CD4-positive, alpha-beta memory T cell (primary cell): ENCODE measurements at places on chromosomes 12 and 14.

- DNase-seq: no peak
Observed at GRCh38 chr14:96297997-96298515, 42.0 kb downstream of the BDKRB1 start.

- DNase-seq: no peak
Observed at GRCh38 chr12:42410340-42410739, 84.4 kb downstream of the PPHLN1 start.

DNA sequence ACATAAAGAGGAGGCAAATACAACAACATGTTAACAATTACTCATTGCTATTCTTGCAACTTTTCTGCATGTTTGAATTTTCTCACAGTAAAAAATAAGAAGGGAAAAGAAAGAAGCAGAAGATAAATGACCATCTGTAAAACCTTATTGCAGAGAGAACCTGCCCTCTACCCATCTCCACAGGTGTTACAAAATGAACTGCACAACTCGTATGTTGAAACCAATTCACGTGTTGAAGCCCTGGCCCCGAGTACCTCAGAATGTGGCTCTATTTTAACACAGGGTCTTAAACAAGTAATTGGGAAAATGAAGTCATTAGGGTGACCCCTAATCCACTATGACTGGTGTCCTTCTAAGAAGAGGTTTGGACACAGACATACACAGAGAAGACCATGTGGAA, 39.5 kb downstream of the FOXN3 start:
- no peak for DNase-seq

- DNase-seq: no peak
Observed at GRCh38 chr12:2413999-2414792, 361.4 kb downstream of the CACNA1C start.

DNA sequence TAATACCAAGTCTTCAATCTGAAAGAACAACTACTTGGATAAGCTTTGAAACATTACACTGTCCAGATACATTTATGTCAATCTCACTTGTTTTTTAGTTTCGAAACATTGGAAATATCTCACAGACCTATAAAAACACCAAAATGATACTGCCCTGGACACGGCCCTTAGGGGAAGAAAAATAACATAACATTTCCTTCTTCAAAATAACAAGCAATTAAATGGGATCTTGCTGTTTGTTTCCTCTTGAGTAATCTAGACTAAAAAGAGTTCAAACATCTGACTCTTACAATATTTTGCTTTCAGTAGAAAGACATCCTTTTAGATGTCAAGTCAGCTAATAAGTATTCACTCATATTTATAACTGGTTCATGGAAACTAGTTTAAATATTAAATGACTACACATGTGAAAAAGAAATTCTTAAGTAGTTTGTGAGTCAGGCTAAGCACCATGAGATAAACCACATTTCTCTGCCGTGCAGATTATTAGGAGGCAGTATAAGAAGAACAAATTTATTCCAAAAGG, 87.5 kb downstream of the EPS8 start:
- DNase-seq: no peak

GRCh38 chr14:90520326-90520725, 123.5 kb downstream of the CALM1 start:
- DNase-seq: no peak

GRCh38 chr12:124744659-124745464, 118.8 kb downstream of the SCARB1 start:
- DNase-seq: no peak

DNA sequence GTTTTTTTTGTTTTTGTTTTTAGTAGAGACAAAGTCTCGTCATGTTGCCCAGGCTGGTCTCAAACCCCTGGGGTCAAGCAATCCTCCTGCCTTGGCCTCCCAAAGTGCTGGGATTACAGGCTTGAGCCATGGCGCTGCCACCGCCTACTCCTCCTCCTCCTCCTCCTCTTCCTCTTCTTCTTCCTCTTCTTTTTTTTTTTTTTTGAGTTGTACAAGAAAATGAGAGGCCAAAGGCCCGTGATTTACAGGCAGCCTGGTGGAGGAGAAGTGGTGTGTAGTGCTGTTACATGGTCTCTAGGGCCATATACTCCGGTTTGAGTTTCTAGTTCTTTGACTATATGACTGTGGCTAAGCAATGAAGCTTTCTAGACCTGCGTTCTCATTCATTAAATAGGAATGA, 29.6 kb upstream of the SPPL3 start:
- no peak for DNase-seq

DNA sequence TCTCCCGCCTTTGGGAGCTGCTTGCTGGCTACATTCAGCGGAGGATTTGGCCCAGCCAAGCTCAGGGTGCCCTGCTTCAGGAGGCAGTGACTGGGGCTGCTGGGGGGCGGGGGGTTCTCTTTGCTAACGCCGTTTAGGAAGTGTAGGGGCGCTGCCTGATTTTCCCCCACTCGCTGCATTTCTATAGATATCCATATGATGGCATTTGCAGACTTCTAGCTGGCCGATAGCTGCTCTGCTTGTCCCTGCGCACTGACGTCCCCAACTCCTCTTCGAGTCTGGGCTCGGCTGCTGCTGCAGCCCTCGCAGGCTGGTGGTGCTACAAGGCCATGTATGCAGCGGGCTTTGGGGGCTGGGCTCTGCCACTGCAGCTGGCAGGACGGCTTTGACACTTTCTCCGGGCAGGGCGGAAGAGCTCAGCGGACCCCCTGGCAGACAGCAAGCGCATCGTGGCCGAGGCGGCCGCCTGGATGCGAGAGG, 3.1 kb downstream of the LRFN5 start:
- DNase-seq: no peak

GRCh38 chr12:66925083-66925482, 246.2 kb upstream of the GRIP1 start:
- DNase-seq: no peak

GRCh38 chr14:27245947-27246346, 648.1 kb upstream of the NOVA1 start:
- DNase-seq: no peak

- DNase-seq: no peak
Observed at GRCh38 chr14:96173636-96174475, 30.8 kb upstream of the BDKRB2 start.

DNA sequence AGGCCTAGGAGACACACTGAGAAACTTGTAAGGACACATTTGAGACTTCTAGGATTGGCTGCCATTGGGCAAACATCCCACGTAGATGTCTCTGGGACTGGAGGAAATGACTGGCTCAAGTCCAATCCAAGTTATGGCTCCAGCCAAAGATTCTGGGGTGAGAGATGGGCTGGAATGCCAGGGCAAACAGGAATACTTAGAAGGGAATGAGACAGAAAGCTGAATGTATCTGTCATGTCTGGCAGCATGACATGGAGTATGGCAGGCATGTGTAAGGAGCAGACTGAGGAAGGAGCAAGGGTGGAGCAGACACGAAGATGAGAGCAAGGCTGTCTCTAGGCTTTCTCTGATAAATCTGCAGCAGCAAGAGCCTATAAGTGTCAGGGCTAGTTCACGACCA, 209.2 kb downstream of the PHLDA1 start:
- DNase-seq: no peak

DNA sequence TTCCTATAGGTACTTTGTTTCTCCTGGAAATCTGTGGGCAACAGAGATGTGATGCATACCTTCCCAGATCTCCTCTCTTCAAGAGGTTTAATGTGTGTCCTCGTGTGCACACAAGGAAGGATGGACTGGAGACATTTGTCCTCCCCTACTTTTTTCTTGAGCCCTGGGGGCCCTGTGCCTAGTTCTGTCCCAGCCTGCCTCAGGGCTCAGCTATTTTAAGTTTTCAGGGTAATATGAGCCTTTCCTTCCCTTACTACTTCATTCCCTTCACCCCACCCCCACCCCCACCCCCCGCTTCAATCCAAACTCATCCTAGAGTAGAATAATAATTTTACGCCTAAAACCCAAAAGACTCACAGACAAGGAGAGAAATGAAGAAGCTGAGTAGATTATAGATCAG, 446 bp downstream of the STAC3 start:
- no peak for DNase-seq

- DNase-seq: no peak
Observed at GRCh38 chr14:77970646-77971045, 170.7 kb downstream of the ADCK1 start.

- DNase-seq: no peak
Observed at GRCh38 chr12:5230156-5230555, 186.5 kb downstream of the KCNA5 start.

- DNase-seq: no peak
Observed at GRCh38 chr14:93104961-93105360, 10.8 kb downstream of the ITPK1 start.

DNA sequence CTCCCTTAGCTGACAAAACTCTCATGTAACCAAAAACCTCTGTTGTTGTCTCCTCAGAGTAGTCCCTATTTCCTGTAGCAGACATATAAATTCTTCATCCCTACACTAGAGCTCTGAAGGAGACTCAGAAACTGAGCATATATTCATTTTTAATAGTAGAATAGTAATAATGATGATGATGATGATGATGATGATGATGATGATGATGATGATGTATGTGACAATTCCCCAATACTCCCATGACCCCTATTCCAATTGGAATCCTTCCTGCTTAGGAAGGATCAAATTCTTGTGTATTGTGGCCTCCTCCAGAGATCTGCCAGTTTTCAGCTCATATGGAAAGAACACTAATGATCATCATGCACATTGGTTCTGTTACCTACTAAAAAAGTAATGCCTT, 26.7 kb downstream of the RASSF9 start:
- no peak for DNase-seq

DNA sequence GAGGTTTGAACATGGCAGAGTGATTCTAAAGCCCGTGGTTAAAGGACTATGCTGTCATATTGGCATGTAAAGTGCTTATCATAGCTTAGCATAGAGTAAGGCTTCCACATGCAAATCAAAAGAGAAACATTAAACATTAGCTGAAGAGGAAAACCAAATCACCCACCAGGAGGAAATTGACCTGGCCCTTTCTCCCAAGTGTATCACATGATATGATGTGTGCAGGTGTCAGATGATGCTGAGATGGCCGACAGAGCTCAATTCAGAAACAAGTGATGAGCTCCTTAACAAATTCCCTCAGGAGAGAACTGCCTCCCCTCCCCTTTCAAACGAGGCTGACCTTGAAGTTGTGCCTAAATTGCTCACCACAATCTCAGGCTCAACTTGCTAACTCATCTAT, 217.1 kb upstream of the BTG1 start:
- peak; percentile 17 for DNase-seq
